ENCODE measurements at places on chromosomes 1 and 21. TPM values are rescaled to one million over a fixed set of nuclear protein-coding genes. Genes with fewer than 3 reads are reported as not detected.

DNA sequence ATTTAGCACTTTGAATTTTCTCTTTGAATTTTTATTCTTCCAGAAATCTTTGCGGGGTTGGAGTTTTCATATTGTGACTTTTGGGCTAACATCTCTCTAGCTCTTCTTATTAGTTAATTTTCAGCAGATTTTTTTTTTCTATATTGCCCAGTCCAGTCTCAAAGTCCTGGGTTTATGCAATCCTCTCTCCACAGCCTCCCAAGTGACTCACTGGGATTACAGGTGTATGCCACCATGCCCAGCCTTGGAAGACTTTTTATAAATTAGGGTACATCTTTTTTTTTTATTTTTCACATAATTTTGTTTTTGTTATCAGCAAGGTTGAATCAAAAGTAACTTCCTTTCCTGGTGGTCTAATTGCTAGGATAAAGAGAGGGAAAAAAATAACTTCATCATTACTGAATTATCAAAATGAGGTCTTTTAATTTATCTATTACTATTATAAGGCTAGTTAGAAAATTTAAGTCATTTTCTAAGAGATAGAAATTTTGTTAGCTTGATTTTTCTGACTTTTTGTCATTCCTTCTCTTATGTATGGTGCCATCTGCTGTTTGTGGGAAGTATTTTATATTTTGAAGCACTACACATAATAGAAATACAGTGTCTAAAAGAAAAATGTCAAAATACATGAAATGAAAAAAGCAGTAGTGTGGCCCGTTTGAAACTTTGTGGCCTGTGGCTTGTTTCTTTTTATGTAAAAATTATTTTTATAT lies 273.4 kb upstream of the CACYBP start:
- H3K4me3 ChIP-seq: no peak overlapping the region
- no peak overlapping the region for H3K27ac ChIP-seq
- H3K4me1 ChIP-seq: no peaks in the 10 kb centered on the region
- no peak for DNase-seq
- H3K36me3 ChIP-seq: no peaks in the 10 kb centered on the region
- no peaks in the 10 kb centered on the region for H3K27me3 ChIP-seq

FCAMR gene
- total RNA-seq: not detected

OR2AK2 gene
- not detected for total RNA-seq

DNA sequence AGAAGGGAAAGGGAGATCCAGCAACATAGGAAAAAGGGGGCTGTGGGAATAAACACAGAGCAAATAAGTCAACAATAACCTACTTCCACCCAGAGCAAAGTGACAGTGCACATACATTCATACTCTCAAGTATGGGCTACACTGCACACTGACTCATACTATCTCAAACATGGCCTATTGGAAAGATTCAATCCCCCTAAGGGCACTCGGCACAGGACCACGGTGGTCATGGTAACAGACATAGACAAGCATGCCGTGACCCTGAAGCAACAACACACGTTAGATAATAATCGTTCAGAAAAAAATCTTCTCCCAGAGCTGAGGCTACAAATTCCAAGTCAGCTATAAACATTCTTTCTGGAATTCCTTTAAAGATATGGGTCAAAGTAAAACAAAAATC lies 16.8 kb upstream of the JAK1 start:
- H3K27me3 ChIP-seq: no peaks in the 10 kb centered on the region
- DNase-seq: no peak
- no peaks in the 10 kb centered on the region for H3K4me1 ChIP-seq

DNA sequence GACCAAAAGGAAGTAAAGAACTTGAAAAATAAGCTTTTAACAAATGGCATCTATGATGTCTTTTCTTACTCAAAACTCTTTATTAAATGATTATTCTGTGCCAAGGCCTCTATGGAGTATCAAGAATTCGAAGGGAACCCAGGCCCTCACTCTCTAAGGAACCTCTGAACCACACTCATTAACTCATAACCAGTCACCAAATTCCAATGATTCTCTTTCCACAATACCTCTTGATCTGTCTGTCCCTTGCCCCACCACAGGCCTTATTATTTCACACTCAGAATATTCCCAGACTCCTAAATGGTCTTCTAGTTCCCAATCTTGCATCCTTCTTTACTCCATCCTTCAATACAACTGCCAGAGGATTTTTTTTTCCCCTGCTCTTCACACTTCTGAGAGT lies 37.0 kb downstream of the PCSK9 start:
- no peaks in the 10 kb centered on the region for H3K27me3 ChIP-seq
- H3K4me3 ChIP-seq: no peak overlapping the region
- no peaks in the 10 kb centered on the region for H3K4me1 ChIP-seq
- peaks cover 4% of the 10 kb centered on the region for H3K36me3 ChIP-seq
- no peak overlapping the region for H3K27ac ChIP-seq

DNA sequence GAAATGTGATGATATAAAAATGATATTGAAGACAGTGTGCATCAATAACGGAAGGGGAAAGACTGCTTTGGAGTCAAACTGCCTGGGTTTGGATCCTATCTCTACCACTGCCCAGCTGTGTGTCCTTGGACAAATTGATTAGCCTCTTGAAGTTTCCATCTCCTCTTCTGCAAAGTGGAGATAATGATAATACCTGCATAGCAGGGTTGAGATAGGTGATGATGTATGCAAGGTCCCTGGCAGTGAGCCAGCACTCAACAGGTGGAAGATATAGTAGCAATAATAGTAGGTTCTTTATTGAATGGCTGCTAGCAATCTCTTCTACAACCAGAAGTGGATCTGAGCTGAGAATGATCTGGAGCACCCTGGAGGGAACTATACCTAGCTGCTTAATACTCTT lies 166.7 kb downstream of the MIS18A start:
- DNase-seq: no peak
- H3K4me3 ChIP-seq: no peak overlapping the region
- H3K27ac ChIP-seq: no peak overlapping the region
- no peaks in the 10 kb centered on the region for H3K4me1 ChIP-seq
- H3K27me3 ChIP-seq: no peaks in the 10 kb centered on the region
- no peaks in the 10 kb centered on the region for H3K36me3 ChIP-seq

- H3K27ac ChIP-seq: peak overlapping the region; percentile 15
- peaks cover 7% of the 10 kb centered on the region for H3K4me1 ChIP-seq
- peaks cover 5% of the 10 kb centered on the region for H3K36me3 ChIP-seq
- DNase-seq: no peak
- no peaks in the 10 kb centered on the region for H3K27me3 ChIP-seq
Measured at GRCh38 chr21:32383812-32384211, 9.0 kb downstream of the URB1 start.

DNA sequence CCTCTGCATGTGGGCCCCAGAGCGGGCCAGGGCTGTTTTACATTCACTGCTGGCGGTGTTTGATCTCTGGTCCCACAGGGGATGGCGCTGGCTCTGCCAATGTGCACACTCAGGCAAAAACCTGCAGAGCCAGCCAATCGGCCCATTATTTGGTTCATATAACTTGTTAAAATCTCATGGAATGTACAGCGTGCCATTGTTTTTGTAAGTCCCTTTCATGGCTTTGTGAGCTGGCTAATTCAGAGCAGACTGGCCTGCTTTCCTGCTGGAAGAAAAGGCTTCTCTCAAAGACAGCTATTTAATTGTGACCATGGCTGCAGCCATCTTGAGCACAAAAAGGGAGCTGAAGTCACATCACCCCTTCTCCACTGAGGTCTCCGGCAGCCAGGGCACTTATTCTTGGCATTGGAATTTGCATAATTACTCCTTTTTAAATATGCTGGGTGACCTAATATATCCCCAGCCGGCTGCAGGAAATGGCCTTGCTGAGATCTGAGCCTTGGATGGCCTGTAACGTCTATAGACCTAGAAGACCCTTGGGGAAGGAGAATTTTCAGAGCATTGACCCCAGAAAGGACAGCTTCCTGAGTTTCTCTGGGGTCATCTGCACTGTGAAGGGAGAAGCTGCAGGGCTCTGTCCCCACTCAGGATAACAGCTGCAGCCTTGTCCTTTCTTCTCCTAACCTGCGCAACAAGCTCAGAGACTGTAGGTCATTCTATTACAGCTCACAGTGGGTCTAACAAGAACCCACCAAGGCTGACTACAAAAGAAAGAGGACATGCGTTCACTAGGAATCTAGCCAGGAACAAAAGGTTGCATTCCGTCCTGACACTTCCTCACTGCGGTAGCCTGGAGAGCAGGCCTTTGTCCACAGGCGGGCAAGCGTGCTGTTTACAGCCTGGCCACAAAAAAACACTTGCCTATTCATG lies 45.8 kb downstream of the BCAR3 start:
- no peak for DNase-seq
- H3K4me1 ChIP-seq: peaks cover 9% of the 10 kb centered on the region
- H3K27me3 ChIP-seq: no peaks in the 10 kb centered on the region
- no peaks in the 10 kb centered on the region for H3K36me3 ChIP-seq
- no peak overlapping the region for H3K27ac ChIP-seq
- H3K4me3 ChIP-seq: no peak overlapping the region

KCNJ9 gene
- not detected for total RNA-seq

- H3K27me3 ChIP-seq: no peaks in the 10 kb centered on the region
- H3K36me3 ChIP-seq: no peaks in the 10 kb centered on the region
- no peak overlapping the region for H3K27ac ChIP-seq
- H3K4me3 ChIP-seq: no peak overlapping the region
- peaks cover 8% of the 10 kb centered on the region for H3K4me1 ChIP-seq
Measured at GRCh38 chr1:51280321-51280978, 44.4 kb downstream of the RNF11 start.

GRCh38 chr1:169327875-169328274 lies 39.7 kb downstream of the NME7 start:
- H3K4me1 ChIP-seq: no peaks in the 10 kb centered on the region
- no peak overlapping the region for H3K27ac ChIP-seq
- no peaks in the 10 kb centered on the region for H3K27me3 ChIP-seq
- no peak overlapping the region for H3K4me3 ChIP-seq
- H3K36me3 ChIP-seq: peaks cover 2% of the 10 kb centered on the region

GRCh38 chr1:150162862-150163706 lies 13.4 kb downstream of the PLEKHO1 start:
- no peaks in the 10 kb centered on the region for H3K27me3 ChIP-seq
- H3K36me3 ChIP-seq: peaks cover 6% of the 10 kb centered on the region
- peak; percentile 94 for DNase-seq
- H3K4me3 ChIP-seq: no peak overlapping the region

- H3K27me3 ChIP-seq: no peaks in the 10 kb centered on the region
- no peak for DNase-seq
- H3K4me3 ChIP-seq: no peak overlapping the region
Measured at GRCh38 chr1:172254521-172255222, 165.8 kb upstream of the C1orf105 start.

DNA sequence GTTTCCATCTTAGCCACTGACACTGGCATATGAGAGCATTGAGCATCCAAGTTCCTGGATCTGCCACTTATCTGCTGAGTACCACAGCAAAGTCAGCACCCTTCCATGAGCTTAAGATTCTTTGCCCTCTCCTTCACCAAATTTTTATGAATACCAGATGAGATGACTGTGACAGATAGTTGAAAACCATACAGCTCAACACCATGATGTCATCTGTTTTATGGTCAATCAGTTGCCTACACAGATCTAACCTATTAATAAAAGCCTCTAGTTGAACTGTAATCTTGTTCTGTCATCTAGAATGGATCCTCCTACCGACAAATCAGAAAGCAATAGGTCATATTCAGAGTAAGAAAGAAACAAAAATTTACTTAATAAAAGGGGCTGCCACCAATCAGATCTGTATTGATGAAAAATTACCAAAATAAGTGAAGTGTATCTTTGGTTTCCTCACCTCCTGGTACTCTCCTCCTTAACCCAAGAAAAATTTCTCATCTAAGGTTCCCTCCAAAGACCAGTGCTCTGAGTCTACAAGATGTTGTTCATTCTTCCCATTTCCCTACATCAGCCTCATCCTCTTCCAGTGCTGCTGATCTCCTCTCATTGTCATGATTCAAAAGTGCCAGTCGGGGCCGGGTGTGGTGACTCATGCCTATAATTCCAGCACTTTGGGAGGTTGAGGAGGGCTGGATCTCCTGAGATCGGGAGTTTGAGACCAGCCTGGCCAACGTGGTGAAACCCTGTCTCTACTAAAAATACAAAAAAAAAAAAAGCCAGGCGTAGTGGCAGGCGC lies 138.8 kb upstream of the CTTNBP2NL start:
- no peaks in the 10 kb centered on the region for H3K36me3 ChIP-seq
- H3K4me3 ChIP-seq: no peak overlapping the region
- no peak for DNase-seq
- H3K27ac ChIP-seq: no peak overlapping the region

DNA sequence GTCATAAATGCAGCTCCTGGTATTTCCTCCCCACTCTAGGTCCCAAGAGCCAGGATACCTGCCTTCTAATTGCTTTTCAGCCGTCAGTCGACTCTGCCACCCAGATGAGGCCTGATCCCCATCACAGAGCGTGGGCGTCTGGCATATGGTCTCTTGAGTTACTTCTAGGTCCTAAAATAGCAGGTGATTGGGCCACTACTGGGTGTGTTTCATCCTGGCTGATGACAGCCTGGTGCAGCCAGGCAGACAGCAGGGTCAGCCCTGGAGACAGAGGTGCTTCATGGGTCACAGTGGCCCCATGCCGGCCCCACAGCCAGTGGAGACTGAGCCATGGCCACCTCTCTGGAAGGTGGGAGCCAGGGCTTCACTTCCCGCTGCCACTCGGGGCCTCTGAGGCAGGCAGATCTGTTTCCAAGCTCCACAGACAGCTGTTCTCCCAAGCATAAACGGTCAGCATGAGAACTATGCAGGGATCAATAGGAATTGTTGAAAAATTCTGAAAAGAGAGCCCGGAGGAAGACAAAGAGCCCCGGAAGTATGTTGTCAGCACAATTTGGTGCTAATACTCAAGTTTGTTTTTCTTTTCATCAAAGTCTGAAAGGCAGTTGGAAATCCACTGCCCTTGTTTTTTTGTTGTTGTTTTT lies 83.0 kb downstream of the MAN1C1 start:
- H3K27me3 ChIP-seq: no peaks in the 10 kb centered on the region
- H3K36me3 ChIP-seq: no peaks in the 10 kb centered on the region
- peak overlapping the region; percentile 12 for H3K27ac ChIP-seq
- no peak for DNase-seq

- no peak for DNase-seq
- no peak overlapping the region for H3K4me3 ChIP-seq
- no peaks in the 10 kb centered on the region for H3K36me3 ChIP-seq
- H3K27me3 ChIP-seq: no peaks in the 10 kb centered on the region
- no peaks in the 10 kb centered on the region for H3K4me1 ChIP-seq
Measured at GRCh38 chr1:6027591-6027990, 18.1 kb upstream of the KCNAB2 start.

EPB41 gene
- 35.2 TPM for total RNA-seq

GRCh38 chr1:26189751-26190275 lies 589 bp upstream of the CATSPER4 start:
- H3K4me1 ChIP-seq: no peaks in the 10 kb centered on the region
- no peak for DNase-seq
- H3K36me3 ChIP-seq: no peaks in the 10 kb centered on the region
- no peak overlapping the region for H3K4me3 ChIP-seq

DNA sequence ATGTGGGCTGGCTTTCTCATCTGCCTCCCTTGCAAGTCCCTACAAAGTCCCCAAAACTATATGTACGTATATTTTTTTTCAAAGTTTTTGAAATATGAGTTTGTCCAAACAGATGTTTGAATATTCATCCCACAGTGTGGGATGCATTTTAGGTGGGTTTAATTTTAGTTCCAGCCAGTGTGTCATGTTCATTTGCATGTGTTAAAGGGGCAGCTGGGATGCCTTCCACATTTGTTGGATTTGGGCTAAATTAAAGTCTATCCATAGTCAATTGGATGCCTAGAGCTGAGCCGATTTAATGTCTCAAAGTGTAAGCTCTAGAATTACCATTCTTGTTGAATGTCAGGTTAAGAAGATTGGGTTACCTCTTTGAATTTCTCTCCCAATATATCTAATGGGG lies 139.2 kb downstream of the GALNT2 start:
- H3K4me1 ChIP-seq: peaks cover 18% of the 10 kb centered on the region
- DNase-seq: no peak
- H3K27me3 ChIP-seq: no peaks in the 10 kb centered on the region

DENND4B gene
- total RNA-seq: 45.7 TPM

- no peaks in the 10 kb centered on the region for H3K4me1 ChIP-seq
- no peaks in the 10 kb centered on the region for H3K36me3 ChIP-seq
- H3K27me3 ChIP-seq: no peaks in the 10 kb centered on the region
- no peak overlapping the region for H3K4me3 ChIP-seq
- no peak for DNase-seq
Measured at GRCh38 chr1:52237430-52237829, 95.5 kb downstream of the ZFYVE9 start.

Measured in aorta (tissue), 5 donors.